ENCODE measurements at places on chromosomes 1 and 21.

- no peak for DNase-seq
Measured at GRCh38 chr1:111690306-111690617, 48.9 kb downstream of the INKA2 start.

GRCh38 chr1:44531785-44532566, 126.9 kb downstream of the RNF220 start:
- DNase-seq = no peak

GRCh38 chr1:166814611-166815010, 24.7 kb upstream of the POGK start:
- DNase-seq = no peak

DNA sequence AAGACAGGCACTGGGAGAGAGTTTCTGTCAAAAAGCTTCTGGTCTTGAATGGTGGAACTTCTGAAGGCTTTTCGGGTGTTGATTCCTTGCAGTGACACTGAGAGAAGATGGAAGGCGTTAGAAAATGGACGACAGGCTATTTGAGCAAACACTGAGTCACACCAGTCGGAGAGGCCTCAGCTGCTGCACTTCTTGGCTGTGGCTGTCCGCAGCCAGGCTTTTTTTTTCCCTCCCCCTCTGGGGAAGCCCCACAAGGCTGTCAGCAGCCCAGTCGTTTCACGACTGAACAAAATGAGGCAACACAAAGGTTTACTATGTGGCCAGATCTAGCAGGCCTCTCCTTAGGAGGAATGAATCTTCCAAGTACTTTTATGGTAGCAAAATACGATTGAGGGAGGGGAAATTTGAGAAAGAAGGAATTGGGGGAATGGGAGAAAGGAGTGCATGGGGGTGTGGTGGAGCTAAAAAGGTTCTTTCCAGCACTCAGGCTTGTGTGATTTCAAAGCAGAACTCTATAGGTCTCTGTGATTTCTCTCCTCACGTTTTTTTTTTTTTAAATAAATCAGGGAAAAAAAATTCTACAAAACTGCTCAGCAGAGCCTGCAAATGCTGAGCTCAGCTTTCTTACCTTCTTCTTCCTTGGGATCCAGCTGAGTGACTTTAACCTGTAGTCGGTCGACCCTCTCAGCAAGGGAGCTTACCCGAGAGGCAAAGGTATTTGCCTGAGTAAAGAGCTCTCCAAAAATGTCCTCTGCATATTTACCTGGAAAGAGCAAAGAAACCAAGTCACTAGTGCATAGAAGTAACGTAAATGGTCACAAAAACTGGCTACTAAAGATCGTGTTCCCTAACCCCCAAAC, 26.1 kb downstream of the GPR3 start:
- DNase-seq = no peak

- DNase-seq = no peak
Measured at GRCh38 chr1:215599418-215600074, 32.4 kb downstream of the KCTD3 start.

- DNase-seq = no peak
Measured at GRCh38 chr1:39047374-39048229, 21.5 kb downstream of the NDUFS5 start.

GRCh38 chr1:6298940-6299465, 38.1 kb upstream of the GPR153 start:
- DNase-seq = no peak

DNA sequence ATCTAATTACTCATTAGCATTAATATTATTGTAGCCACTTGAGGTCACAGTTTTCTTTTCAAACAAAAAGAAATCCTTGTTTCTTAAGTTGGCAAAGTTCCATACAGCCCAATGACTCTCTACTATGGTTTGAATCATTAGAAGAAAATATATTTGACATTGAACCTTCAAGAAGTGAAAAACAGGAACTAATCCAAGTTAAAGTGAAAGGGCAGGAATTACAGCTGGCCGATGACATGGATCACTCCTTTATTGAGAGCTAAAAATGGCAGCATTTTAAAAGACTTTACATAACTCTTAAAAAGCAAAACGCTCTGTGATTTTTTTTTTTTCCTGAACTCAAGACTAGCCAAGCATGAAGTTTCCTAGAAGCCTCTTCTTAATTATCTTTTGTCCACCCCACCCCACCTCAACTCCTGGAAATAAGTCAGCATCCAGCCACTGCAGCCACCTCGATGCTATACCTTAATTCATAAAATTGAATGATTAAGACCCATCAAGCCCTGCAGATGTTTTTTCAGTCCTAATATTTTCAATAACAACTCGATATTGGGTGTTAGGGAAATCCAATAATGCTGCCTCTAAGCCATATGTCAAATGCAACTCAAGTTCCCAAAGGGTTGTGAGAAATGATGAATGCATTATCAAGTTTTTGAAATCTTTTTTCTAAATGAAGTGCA, 323.1 kb downstream of the HHIPL2 start:
- DNase-seq = no peak

- no peak for DNase-seq
Measured at GRCh38 chr1:36307601-36308330, 1.6 kb downstream of the SH3D21 start.

DNA sequence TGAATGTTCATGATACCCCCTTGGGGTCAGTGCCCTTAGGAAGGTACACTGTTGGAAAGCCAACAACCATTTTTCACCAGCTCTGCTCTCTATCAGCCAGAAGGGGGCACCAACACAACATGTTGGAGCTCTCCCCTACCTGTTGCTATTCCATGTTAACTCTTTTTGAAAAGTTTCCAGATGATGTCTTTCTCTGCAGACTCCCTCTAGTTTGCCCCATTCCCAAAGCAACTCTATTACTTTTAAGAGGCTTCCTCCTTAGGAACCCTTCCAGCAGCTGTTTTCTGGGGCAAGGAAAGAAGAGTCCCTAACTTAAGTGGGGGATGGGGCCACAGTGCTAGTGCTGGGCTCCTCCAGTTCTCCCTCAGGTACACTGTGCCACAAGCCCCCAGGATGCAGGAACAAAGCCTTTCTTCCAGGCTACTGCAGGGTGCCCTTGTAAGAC, 22.9 kb upstream of the NDC1 start:
- DNase-seq = no peak

- DNase-seq = no peak
Measured at GRCh38 chr1:221605569-221605968, 136.3 kb downstream of the DUSP10 start.

DNA sequence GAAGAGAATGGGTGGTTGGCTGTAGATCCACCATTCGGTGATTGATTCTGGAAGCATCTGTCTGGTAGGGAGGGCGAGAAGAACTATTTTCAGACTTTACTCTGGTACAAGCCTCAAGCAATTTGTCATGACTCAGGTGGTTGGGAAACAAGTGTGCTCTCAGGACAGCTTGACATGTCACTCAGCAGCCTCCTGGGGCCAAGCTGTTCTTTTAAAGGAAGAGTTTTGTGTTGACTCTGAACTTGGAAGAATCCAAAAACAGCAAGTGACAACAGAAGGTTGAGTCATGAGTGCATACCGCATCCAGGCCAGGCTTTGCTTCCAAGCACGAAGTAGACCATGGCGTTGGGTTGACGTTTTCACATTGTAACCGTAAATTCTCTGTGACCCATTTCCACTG, 65.9 kb downstream of the CLIC6 start:
- no peak for DNase-seq

DNA sequence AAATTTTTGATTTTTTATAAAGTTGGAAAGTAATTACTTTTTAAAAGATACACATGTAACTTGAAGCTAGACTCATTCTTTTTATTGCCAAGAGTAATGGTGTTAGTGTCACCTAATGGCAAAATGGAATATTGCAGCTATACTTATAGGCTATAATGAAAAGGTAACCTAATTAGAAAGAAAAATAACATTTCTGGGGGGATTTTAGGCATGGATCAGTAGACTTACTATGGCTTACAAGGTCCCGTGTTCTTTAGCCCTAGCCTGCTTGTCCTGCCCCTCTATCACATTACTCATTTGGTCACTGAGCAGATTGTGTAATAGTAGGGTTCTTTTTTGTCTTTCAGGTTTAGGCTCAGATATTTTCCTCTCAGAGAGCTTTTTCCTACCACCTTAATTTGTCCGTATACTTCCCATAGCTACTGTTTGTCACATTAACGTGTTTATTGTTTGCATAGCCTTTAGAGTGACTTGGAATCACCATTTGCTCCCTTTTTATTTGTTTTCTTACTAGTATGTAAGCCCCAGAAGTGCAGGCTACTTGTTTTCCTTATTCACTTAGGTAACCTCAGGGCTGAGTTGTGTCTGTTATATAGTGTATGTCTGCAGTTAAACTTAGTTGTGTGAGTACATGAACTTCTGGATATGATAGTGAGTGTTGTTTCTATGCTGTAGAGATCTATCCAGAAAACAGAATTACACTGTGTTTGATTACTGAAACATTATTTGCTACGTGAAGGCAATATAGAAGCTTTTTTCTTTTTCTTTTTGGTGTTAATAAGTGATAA, 58.7 kb downstream of the RABGAP1L start:
- no peak for DNase-seq

DNA sequence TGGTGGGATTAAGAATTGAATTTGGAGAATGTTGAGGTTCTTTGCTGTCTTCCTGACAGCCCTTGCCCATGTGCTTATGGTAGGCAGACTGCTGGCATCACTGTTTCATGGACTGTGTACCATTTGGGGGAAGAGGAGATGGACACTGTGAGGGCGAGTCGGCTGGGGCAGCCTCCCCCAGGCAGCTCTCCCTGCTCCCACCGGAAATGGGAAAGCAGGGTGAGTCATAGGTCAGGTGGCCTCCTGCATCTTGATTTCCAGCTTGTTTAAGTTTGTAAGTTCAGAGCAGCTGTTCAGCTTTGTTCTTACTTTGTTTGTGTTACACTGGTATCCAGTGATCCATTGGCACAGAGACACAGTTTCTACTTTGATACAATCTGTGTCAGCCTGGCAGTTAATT, 87.2 kb upstream of the CNIH3 start:
- DNase-seq = no peak

DNA sequence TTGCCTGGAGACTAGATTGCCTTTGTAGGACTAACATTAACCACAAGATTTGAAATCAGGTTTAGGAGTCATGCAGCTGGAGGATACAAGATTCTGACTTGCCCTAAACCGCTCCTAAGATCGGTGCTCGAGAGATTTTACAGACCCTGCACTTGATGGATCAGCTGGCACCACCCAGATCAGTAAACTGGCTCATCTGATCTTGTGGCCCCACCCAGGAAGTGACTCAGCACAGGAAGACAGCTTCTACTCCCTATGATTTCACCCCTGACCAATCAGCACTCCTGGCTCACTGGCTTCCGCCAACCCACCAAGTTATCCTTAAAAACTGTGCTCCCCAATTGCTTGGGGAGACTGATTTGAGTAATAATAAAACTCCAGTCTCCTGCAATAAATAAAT, 876 bp upstream of the CATSPERE start:
- no peak for DNase-seq

- no peak for DNase-seq
Measured at GRCh38 chr1:54112705-54113368, 40.0 kb downstream of the CDCP2 start.

All from stimulated activated CD4-positive, alpha-beta T cell treated with anti-CD3 and anti-CD28 coated beads, Interleukin-1b, Interleukin-23, amount 100 ng/mL, for 1 hour (primary cell).